ENCODE measurements at places on chromosomes 16 and 17.

DNA sequence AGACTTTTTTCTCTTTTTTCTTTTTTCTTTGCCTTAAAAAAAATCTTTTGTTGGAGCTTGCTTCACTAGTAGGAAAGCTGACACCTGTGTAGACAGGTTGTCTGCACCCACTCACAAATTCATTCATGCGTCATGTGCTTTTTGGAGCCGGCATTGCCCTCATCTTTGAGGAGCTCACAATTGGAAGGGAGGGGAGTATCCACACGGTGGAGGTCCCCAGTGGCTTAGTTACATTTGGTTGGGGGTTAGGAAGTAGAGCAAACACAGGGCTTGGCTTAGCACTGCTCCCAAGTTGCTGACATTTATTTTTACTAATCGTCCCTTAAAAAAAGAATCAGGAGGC is 18.7 kb upstream of the MEIOB start:
- DNase-seq = no peak

- no peak for DNase-seq
These were observed 23.8 kb downstream of the EZH1 start for GRCh38 chr17:42720996-42721583.

- no peak for DNase-seq
These were observed 847.7 kb upstream of the RBFOX1 start for GRCh38 chr16:6484935-6485334.

GRCh38 chr17:50963139-50963538 is 97.0 kb upstream of the TOB1 start:
- no peak for DNase-seq
